ENCODE measurements at places on chromosomes 1 and 21.
A peak's percentile ranks its signal among the peaks of the same experiment; 100 is the strongest.

DNA sequence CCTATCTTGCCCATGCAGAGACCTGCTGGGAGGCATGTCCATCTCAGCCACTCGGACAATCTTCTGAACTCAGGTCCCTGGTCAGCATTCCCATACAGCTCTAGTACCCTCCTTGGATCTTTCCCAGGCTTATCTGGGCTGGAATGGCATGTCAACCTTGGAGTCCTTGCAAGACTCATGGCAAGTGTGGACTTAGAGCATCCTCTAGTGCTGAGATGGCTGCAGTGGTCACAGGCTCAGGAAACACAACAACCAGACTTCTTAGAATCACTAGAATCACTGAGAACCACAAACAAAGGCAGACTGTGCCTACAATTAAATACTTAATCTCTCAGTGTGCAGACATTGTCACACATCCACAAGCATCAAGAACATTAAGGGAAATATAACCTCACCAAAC lies 73.1 kb upstream of the TSHB start:
- no peak for DNase-seq

DNA sequence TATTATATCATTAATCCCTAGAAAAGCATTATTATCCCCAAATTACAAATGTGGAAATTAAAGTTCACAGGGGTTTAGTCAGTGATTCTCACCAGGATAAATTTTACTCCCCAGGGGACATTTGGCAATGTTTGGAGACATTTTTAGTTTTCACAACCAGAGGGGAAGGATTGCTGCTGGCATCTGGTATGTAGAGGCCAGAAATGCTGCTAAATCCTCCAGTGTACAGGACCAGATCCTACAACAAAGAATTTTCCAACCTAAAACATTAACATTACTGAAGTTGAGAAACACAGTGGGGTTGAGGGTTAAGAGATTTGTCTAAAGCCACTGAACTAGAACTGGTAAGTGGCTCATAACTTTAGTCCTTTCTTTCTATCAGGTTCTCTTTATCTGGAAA lies 162.0 kb upstream of the SYT6 start:
- DNase-seq = no peak

DNA sequence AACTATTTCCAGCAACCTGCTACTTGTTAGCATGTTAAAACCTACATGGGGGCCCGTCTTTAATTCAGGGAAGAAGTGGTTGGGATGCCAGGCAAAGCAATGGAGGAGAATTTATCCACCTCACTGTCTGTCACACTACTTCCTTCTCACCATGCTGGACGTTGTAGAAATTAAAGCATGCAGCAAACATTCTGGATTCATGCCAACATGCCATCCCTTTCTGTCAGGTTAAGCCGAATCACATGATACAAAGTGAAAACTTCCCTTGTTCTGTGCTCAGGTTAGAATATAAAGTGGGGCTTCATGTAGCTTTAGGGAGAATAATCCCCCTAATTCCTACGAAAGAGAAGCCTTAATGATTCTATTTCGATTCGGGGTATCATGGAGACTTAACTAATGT lies 95.5 kb downstream of the ERG start:
- no peak for DNase-seq

- DNase-seq = no peak
Observed at GRCh38 chr21:37437376-37438080, 71.0 kb downstream of the DYRK1A start.

DNA sequence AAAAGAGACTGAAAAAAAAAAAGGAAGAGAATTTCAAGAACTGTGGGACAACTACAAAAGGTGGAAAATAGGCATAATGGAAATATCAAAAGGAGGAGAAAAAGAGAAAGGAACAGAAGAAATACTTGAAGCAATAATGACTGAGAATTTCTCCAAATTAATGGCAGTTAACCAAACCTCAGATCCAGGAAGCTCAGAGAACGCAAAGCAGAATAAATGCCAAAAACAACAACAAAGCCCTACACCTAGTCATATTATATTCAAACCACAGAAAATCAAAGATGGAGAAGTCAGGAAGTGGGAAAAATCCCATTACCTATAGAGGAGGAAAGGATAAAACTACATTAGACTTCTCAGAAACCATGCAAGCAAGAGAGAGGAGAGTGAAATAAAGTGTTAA lies 20.7 kb upstream of the AHCYL1 start:
- no peak for DNase-seq

DNA sequence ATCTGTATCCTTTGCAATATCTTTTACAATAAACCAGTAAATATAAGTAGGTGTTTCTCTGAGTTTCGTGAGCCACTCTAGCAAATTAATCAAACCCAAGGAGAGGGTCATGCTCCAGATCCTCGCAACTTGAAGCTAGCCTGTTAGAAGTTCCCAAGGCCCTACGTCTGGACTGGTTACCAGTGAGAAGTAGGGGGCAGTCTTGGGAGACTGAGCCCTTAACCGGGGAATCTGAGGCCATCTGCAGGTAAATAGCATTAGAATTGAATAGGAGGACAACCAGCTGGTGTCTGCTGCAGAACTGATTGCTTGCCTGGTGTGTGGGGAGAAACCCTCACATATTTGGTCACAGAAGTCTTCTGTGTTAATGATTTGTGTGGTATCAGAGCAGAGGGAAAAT lies 190.5 kb downstream of the RYR2 start:
- DNase-seq = no peak

GRCh38 chr1:46527474-46528296 lies 23.8 kb downstream of the KNCN start:
- DNase-seq = peak; percentile 67

GRCh38 chr21:14585122-14585521 lies 39.0 kb upstream of the SAMSN1 start:
- DNase-seq = no peak

DNA sequence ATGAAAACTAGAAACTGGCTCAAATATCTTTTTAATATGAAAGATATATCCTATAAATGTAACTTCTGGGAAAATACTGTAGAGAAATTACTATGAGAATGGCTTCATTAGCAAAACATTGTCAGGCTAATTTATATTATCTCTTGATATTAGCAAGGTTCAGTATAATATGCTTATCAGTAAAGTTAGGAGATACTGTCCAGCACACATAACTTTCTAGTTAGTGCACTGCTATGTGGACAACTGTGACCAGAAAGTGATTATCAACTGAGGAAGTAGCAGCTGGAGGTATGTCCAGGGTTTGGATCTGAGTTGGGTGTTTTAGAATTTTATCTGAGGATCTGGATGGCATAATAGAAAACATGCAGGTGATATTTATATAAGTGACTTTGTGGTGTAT lies 7.5 kb downstream of the LRRC8C start:
- DNase-seq = no peak

DNA sequence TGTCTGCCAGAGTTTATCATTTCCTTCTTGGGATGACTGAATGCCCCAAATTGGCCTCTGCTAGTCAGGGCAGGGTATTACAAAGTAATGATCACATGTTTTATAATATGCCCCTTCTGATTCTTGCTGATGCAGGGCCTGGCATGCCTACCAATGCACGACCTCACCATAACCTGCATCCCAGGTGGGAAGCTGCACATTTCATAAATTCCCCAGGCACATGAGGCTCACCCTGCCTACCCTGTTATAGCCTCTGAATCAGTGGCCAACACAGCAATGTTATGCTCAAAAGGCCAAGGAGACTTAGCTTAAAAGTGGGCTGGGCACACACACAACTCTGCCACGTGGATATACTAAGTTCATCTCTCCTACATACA lies 28.0 kb upstream of the XPR1 start:
- no peak for DNase-seq

GRCh38 chr1:178593515-178593914 lies 80.6 kb downstream of the TEX35 start:
- DNase-seq = no peak

DNA sequence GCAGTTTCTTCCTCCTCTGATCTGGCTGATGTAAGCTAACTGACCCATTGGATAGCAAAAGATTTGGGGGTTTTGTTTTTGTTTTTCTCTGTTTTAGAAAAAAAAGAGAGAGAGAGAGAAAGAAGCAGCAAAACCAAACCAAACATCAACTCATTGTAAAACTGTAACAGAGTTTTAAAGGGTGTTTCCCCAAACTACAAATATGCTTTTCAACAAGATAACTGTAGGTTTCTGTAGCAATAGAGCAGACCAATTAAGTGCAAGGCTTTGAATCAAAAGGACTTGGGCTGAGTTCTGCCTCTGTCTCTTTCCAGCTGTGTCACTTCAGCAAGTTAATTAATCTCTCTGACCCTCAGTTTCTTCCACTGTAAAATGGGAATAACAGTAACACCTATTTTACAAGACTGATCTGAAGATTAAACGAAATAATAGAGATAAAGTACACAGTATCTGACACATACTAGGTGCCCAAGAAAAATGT lies 44.5 kb downstream of the RRAGC start:
- DNase-seq = no peak

DNA sequence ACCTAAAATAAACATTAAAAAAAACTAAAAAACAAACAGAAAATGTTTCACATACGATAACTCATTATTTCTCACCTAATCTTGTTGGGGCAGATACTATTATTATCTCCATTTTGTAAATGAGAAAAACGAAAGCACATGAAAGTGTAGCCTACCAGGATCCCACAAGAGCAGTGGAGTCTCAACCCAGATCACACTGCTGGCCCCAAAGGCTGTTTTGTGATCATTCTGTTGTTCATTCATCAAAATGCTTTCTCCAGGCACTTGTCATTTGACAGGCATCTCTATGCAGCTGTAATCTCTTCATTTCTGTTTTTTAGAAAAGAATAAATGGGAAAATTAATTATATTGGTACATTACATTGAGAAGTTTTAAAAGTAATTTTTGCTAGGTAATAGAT lies 67.5 kb downstream of the AK5 start:
- no peak for DNase-seq

- DNase-seq = peak; percentile 74
Observed at GRCh38 chr1:226702957-226703831, 35.9 kb downstream of the ITPKB start.

- no peak for DNase-seq
Observed at GRCh38 chr1:90305577-90305976, 310.7 kb downstream of the ZNF326 start.

GRCh38 chr1:80403471-80403893 lies 1397.0 kb upstream of the ADGRL4 start:
- no peak for DNase-seq

DNA sequence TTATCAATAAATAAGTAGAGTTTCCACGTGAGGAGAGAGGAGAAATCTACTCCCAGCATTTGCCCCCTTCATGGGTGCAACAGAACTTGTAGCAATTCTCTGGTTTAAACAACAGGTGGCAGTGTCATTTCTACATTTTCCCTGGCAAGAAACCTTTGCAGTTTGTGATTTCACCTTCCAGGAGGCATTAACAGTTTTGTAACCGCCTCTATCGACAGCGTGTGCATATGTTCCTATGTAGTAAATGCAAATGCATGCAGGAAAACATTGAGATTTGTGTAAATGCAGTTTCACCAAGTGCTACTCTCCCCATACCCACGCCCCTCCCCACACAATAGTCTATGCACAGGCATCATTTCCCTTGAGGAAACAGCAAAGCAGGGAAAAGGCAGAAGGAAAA lies 494.7 kb downstream of the SMYD3 start:
- no peak for DNase-seq

DNA sequence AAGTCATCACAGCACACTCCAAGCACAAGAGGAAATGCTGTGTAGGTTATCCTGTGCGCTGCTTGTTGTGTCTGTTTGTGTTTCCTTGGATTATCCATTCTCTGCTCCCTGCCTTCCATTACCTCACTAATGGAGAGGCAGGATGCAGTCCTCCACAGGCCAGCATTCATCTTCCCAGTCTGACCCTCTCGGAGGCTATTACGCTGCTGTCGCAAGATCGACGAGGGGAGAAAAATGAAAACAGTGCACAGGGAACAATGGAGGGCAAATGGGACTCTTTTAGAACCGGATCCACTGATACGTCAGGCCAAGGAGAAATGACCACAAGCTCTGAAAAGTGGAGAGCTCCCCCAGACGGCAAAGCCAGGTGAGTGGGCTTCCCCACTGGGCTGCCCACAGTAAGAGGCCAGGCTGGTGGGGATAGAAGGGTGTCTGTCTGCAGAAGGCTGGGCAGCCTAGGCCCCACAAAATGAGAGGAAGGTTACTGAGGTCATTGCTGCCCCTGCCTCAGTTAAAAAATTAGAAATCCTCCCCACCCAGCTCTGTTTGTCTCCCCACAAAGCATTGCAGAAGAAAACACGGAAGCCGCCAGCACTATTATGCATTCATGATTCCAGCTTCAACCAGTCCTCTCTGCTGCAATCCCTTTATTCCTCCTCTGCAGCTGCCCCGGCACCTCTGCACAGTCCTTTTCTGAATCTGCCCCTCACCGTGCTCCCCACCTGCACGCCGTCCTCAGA lies 21.7 kb downstream of the LRRN2 start:
- DNase-seq = no peak

GRCh38 chr1:202063093-202063492 lies 52.7 kb downstream of the ELF3 start:
- no peak for DNase-seq

DNA sequence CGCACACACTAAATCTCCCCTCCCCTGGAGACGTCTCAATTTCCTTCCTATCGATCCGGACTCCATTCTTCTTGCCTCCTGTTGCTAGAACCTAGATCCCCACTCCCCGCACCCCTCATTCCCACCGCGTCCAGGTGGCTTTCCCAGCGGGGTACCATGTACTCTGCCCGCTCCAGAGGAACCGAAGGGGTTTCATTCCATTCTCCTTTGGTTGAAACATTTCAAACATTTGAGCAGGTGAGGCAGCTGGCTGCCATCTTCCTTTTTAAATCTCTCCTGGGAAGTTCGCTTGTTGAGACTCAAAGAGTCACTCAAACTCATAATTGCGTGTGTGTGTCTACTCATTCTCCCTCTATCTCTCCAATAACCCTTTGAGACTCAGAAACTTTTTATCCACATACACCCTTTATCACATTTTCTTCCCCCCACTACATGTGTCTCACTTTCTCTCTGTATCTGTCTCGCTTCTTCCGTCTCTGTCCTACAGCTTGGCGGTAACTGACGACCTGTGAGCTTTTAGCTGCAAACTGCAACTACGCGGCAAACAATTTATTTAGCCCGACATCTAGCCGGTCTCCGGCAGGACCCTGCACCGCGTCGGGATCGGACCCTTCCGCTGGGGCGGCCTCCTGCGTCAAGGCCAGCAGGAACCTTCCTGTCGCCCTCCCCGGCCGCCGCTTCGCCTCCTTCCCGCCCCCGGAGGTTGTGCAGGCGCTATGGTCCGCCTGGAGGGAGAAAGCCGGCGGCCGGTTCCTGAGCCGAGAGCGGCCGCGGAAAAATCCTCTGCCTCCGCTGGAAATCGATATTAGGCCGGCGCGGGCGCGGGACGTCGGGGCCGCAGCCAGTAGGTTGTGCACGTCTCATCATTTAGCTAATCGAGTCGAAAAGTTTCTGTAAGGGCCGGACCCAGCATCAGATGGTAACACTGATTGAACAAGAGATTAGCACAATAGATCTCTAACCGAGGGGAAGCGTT lies 3.0 kb upstream of the FOXD3 start:
- DNase-seq = no peak

- DNase-seq = no peak
Observed at GRCh38 chr1:12722626-12723025, 6.7 kb downstream of the AADACL3 start.

- no peak for DNase-seq
Observed at GRCh38 chr1:178509414-178510007, 3.4 kb upstream of the TEX35 start.
